Muscle of back (tissue), 13 donors: ENCODE measurements at places on chromosomes 2 and 18.

GRCh38 chr2:46866770-46867246, 48.8 kb downstream of the MCFD2 start:
- DNase-seq, result no peak

DNA sequence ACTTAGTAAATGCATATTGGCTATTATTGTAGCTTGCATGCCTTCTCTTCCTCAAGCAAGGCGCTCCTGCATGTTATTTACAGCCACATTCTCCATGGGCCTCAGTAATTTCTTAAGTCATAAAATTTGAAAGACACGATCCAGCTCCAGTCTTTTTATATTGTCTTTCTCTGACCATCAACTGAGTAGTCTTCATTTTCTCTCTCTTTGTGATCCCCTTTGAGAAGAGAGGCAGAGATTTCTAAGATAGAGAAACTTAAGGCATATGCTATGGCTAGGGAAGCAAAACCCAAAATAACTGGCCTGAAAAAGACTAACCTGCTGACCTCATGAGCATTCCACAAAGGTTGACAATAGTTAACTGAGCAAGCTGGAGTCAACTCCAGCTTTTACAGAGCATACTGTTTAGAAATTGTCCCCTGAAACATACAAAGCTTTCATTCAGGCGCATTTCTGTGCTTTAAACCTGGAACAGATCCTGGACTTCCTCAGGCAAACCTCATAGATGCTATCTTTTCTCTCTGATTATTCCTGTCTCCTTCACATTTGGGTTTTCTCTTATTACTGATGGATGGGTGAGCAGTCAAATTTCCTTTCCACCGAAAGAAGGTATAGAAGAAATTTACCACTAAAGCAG, 4.6 kb downstream of the DPP4 start:
- DNase-seq, result no peak

- no peak for DNase-seq
These were observed 985.8 kb upstream of the NRXN1 start for GRCh38 chr2:52017646-52018235.

DNA sequence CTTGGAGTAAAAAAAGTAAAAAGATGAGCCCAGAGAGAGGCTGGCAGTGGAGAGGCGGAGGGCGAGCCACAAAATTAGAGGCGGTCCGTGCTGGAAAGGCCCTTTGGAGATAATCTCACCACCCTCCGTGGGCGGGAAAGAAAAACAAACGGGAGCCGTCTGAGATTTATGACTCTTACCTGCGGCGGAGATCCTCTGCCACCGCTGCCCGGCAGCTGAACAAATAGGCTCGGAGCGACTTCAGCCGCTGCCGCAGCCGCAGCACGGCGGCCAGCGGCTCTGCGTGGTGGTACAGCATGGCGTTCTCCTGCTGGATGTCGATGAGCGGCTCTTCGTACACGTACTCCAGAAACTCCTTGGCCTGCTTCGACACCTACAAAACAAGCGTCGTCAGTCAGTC, 94.6 kb downstream of the PLEKHM3 start:
- DNase-seq, result no peak

DNA sequence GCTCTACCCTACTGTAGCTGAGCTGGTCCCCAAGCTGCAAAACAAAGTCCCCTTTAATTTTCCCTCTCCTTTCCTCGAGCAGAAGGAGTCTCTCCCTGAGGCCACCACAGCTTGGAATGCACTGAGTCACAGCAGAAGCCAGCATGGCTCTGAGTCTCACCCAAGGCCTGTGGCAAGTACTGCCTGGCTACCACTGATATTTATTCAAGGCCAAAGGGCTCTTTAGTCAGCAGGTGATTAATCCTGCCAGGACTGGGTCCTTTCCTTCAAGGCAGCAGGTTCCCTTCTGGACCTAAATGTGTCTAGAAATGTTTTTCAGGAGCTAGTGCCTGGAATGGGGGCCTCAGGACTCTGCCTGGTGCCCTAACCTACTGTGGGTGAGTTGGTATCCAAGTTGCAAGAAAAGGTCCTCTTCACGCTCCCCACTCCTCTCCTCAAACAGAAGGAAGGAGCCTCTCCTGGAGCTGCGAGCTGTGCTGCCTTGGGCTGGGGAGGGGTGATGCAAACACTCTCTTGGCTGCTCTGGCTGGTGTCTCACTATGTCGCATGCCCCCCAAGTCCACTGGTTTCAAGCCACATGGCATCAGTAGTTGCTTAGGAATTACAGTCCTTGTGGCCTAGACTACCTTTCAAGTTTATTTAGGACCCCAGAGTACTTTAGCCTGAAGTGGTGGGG, 53.4 kb downstream of the CD28 start:
- no peak for DNase-seq

DNA sequence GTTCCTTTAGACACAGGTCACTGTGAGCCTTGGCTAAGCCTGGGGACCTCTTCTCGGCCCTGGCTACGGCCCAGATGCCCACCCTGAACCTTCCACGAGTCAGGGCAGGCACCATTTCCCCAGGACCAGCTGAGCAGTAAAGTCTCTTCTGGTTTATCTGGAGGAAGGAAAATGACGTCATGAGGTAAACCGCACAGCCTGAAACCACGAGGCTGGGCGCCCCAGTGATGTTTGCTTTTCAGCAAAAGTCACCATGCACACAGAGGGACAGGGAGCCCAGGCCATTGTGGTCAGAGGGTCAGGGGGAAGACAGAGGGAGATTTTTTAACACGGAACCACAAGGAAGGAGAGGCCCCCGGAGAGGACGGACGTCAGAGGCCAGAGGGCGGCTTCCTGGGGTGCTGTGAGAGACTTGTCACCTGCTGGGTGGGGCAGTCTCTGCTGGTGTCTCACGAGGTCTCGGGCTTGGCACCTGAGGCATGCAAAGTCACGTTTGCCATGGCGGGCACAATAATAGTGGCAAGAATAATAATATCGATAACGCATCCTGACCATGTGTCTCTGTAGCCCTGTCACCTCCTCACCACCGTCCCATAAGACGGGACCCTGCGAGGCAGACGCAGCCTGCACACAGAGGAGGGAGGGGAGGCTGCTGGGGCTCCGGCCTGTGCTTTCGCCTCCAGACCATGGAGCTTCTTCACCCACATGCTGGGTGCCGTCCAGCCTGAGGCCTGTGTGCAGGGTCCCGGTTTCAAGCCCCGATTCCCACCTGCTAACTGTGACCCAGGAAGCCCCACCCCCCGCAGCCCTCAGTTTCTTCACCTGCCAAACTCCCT, 33.2 kb upstream of the FOSL2 start:
- DNase-seq, result no peak

- no peak for DNase-seq
These were observed 4.4 kb downstream of the IL1B start for GRCh38 chr2:112831946-112832840.

DNA sequence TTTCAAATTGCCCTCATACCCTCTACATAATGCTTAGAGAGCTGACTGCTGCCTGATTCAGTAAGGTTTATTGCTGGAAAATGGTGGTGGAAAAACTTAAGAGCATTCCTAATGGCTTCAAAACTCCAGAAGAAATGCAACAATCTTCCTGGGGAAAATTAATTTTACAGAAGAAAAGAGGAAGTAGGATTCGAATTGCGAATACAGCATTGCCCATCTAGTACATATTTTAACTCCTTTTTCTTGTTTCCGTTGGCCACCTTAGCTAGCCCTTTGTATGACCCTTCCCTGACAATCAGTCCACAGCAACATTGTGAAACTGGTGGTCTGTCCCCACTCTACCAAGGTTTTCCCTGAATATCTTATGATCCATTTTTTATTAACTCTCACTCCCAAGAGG, 224.7 kb downstream of the MTX2 start:
- DNase-seq, result no peak

DNA sequence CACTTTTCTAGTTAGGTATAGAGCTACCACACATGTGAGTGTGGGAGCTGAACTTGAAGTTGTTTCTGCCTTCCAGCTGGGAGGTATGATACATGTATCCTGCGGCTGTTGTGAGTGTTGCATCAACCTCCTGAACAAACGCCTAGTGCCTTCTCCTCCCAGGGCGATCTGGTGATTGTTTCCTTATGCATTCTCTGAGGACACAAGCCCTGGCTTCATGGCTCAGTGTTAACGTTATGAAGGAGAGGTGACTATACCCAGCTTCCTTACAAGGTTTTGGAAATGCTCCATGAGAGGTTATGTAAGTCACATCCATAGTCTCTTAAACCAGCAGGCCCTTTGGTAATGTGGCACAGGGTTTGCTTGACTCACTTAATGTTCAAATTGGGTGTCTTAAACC, 64.9 kb downstream of the SPRED2 start:
- peak; percentile 91 for DNase-seq

DNA sequence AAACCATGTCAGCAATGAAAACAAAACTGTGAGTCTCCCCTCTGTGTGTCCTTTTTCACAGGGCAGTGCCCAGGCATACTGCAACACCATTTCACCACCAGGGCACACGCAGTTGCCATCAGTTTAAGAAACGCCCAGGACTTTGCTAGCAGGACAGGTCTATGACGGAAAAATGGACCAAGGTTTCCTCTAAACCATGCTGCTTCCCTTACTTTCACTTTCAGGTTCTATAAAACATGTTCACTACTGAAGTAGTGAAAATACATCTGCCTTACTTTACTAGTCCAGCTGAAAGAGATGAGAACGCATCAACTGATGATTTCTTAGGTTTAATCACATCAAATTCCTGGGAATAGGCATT, 110.5 kb downstream of the TCF4 start:
- DNase-seq, result peak; percentile 44

- no peak for DNase-seq
These were observed 3.6 kb upstream of the CAPG start for GRCh38 chr2:85413592-85414420.

GRCh38 chr2:23698721-23699579, 228.0 kb downstream of the ATAD2B start:
- DNase-seq, result peak; percentile 46

GRCh38 chr2:199734011-199734410, 117.0 kb downstream of the FTCDNL1 start:
- DNase-seq, result no peak

DNA sequence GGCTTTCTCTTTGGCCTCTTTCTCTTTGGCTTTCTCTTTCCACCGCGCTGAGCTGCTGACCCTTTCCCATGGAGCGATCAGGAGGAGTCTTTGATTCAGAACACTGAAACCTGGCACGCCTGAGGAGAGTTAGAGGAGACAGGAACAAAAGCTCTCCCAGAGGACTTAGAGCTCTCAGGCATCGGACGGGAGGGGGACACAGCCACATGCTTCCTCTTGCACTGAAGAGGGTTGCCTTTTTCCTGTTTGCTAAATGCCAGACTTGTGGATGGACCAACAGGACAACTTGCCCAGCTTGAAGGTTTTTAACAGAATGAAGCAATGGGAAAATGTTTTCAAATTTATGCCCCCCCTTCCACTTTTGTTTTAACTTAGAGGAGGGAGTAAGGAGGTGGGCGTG, 3.6 kb upstream of the PTPN18 start:
- no peak for DNase-seq

GRCh38 chr2:111118981-111119821, 1.5 kb upstream of the BCL2L11 start:
- peak; percentile 81 for DNase-seq

DNA sequence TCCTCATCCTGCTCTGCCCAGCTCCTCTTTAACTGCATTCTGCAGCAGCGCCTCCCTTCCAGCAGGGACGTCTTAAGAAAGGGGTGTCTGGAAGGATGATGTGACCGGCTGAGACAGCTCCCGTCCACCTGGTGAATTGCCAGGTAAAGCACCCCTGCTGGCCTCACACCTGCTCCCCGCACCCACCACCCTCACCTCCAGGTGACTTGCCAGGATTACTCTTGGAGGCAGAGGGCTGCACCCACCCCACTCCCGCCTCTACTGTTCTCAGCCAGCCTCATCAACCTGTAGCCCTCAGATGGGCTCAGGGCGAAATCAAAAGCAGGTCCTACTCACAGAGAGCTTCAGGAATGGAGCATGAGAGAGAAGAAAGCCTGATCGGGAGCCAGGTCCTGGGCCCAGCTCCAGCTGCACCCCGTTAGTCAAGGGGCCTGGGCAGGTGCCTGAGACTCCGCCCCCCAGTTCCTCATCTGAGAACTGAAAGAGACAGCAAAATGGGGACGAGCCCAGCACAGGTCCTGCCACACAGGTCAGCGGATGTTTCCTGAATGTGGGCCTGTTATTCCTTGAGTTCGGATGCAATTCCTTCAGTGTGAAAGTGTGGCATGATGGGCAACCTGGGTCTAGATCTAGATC, 5.6 kb downstream of the ADRA2B start:
- no peak for DNase-seq

DNA sequence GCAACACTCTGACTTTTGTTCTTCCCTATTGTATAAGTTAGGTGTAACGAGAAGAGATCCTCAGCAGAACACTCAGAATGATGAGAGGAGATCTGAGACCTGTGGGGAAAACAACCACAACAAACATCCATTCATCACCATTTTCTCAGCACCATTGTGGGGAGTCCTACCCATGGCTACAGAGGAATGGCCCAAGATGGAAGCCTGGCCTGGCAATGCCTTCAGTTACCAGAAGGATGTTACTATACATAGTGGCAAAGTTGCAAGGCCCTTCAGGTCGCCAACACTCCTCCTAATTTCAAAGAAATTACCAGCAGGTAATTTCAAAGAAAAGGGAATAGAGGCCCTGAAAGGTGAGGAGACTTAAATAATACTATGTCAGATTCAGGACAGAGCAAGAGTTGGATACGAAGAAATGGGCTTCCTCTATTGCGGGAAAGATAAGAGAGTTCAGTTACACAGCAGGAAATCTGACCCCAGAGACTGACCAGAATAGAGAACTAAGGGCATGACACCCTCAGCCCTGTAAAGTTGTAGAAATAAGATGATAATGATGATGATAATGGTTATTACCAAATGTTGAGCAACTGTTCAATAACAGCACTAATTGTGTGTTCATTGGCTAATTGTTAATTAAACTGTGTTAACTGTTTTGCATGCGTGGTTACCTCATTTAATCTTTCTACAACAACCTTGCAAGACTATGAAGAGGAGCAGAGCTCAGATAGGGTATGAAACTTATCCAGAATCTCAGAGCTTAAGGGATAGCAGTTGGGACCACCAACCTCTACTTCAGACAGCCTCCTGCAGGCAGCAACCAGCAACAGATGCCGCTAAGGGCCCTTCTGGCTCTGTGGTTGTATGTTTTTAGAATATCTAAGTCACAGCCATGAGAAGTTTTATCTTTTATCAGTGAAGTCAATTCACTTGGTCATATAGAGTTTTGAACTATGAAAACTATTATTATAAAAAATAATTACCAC, 37.5 kb downstream of the DHRS9 start:
- DNase-seq, result no peak

GRCh38 chr2:6148882-6149281, 456.7 kb downstream of the SOX11 start:
- DNase-seq, result peak; percentile 19
